Immature natural killer cell (primary cell): ENCODE measurements at places on chromosomes 3 and 15. TPM values are rescaled to one million over a fixed set of nuclear protein-coding genes. Genes with fewer than 3 reads are reported as not detected.

- DNase-seq = no peak
Measured at GRCh38 chr15:92899601-92899947, 550 bp upstream of the CHD2 start.

GRCh38 chr3:104323226-104323625 is 1043.5 kb upstream of the ALCAM start:
- DNase-seq = no peak

GRCh38 chr3:71258116-71258515 is 325.4 kb downstream of the FOXP1 start:
- DNase-seq = no peak

GRCh38 chr3:177238686-177239216 is 41.5 kb upstream of the TBL1XR1 start:
- no peak for DNase-seq

DNA sequence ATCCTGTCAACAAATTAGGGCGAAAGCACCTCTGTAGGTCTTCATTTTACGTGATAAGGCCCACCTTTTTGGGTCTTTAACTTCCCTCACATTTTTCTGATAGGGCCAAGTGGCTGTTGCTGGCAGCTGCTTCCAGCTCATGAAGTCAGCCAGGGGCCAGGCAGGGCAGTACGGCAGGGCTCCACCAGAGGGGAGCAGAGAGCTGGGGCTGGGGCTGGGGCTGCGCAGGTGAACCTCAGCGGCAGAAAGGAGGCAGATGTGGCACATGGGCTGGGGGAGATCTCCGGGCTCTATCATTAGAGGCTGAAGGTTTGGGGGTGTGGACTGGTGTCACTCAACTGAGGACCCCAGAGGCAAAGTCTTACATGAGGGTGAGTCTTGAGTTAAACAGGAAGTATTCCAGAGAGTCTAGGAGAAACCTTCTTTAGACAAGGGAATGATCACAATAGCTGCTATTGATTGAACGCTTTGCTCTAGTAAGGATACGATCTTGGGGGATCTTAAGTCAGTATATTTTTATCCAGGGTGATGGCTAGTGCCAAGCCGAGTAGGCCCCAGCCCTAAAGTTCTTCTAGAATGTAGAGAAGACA is 62.8 kb upstream of the MEX3B start:
- DNase-seq = peak; percentile 36

DNA sequence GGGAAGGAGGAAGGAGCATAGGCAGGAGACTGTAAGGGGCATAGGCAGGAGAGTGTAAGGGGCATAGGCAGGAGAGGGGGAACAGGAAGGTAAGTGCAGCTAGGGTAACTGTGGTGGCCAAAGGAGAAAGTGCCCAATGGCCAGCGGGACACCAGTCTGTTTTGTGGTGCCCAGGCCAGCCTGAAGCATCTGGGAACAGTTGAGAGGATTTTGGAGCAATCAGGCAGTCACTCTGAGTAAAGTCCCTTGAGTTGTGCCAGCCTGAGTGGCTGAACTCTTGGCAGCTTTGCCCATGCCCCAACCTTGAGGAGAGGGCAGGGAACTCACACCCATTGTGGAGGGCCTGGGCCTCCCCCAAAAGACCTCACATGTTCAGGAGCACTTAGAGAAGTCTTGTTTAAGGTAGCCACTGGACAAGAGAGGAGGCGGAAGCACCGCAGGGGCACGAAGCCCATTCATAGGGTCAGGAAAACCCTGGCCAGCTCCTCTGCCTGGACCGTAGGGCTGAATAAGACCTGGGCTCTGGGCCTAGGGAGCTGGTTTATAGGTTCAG is 3.5 kb upstream of the TGM5 start:
- DNase-seq = no peak

DNA sequence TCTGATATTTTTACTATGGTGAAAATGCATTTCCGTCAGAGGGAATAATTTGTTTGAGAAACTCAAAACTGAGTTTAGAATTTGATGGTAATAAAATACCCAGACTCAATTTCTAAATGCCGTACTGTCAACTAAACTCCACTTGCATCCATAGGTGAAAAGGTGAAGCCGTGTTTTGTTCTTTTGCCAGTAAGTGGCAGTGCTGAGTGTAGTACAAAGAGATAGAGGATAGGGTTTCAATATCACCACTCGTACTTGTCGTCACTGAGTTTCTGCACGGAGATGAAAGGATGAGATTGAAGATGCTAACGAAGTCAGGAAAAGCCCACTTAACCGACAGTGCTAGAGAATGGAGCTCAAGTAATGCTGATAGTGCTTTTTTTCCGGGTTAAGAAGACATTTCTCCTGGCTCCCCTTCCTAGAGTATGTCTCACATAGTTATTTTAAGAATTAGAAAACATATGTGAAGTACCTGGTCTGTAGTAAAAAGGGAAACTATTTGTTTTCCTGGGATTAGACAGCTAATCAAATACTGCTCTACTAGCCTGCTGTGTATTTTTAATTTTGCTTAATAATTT is 345.1 kb downstream of the IL5RA start:
- DNase-seq = no peak

GRCh38 chr3:192843119-192843518 is 74.5 kb downstream of the MB21D2 start:
- DNase-seq = no peak

DNA sequence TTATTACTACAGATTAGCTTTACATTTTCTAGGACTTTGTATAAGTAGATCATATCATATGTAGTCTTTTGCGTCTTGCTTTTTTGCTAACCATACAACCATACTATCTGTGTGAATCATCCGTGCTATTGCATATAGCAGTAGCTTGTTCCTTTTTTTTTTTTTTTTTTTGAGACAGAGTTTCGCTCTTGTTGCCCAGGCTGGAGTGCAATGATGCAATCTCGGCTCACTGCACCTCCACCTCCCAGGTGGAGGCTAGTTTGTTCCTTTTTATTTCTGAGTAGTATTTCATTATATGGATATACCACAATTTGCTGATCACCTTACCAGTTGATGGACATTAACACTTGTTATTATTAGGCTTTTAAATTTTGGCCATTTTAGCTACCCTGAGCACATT is 54.5 kb upstream of the TBL1XR1 start:
- no peak for DNase-seq

The XCR1 gene
- polyA plus RNA-seq = 0.04 TPM

The PLS1 gene
- 1.9 TPM for polyA plus RNA-seq
